Calu3 (cell line): ENCODE measurements at places on chromosomes 16 and 17. TPM values are rescaled to one million over a fixed set of nuclear protein-coding genes. Genes with fewer than 3 reads are reported as not detected.

FOXN1 gene
- not detected in 2 replicates for total RNA-seq

GRCh38 chr17:37255432-37255831 is 120.4 kb upstream of the C17orf78 start:
- H3K4me1 ChIP-seq: no peaks in the 10 kb centered on the region
- H3K36me3 ChIP-seq: peaks cover 56% of the 10 kb centered on the region
- H3K27ac ChIP-seq: no peak overlapping the region
- no peak for DNase-seq
- H3K4me3 ChIP-seq: no peak overlapping the region

GRCh38 chr16:86286991-86287663 is 223.2 kb upstream of the FOXF1 start:
- no peaks in the 10 kb centered on the region for H3K4me1 ChIP-seq
- H3K27me3 ChIP-seq: peaks cover 96% of the 10 kb centered on the region
- no peak overlapping the region for H3K4me3 ChIP-seq
- no peak for DNase-seq
- H3K27ac ChIP-seq: no peak overlapping the region
- H3K36me3 ChIP-seq: no peaks in the 10 kb centered on the region

MYO15A gene
- 0.38 and 0.76 TPM in 2 replicates for total RNA-seq

DNA sequence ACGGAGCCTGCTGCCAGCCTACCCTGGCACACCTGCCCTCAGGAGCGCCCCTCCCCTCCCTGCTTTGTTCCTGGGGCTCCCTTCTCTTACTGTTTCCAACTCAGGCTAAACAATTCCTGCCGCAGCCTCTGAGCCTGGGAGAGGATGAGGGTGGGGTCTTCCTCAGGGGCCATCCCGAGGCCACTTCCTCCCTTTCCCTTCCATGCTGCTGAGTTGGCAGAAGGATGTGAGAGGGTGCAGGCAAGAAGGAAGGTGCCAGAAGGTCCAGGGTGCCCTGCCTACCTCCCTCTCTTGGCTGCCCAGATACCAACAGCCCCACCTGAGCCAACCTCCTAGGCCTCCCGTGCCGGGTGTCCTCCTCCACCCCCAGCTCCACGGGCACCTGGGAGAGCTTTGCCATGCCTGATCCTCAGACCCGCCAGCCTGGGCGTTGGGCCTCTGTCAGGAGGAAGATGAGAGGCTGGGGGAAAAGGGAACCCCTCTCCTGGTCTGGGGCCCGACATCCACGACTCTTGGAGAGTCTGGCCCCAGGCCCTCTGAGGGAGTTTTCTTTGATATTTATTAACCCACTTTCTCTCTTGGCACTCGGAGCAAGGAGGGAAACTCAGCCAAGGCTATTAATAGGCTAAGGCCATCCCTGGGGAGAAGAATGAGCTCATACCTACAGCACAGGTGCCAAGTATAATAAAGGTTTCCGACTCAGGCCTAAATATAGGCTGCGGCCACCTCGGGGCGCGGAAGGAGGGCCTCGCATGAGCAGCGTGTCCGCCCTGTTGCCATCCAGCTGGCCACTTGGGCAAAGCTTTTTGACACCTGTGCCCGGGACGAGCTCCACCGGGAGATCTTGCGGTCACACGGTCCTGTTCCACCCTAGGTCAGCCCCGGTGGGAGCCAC is 232.0 kb downstream of the ENGASE start:
- DNase-seq: no peak
- H3K27ac ChIP-seq: no peak overlapping the region
- peaks cover 99% of the 10 kb centered on the region for H3K27me3 ChIP-seq

DNA sequence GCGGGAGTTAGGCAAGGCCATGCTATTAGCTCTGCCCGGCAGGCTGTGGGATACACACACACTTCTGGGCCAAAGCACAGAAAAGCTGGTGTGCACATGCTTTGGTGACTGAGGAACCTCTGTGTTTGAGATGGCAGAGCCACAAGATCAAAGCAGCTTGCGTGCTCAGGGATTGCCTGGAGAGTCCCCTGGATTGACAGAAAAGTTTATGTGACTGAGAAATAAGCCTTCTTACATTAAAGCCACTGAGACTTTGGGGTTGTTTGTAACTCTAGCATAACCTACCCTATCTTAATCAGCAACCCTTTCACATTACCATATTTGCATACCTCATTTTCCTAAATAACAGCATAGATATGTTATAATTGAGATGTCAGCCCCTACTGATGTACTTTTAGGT is 69.3 kb downstream of the MYO1D start:
- H3K4me3 ChIP-seq: no peak overlapping the region
- no peaks in the 10 kb centered on the region for H3K27me3 ChIP-seq
- peak overlapping the region; percentile 36 for H3K27ac ChIP-seq
- DNase-seq: no peak
- no peaks in the 10 kb centered on the region for H3K36me3 ChIP-seq

TLCD1 gene
- 44.9 and 49.3 TPM in 2 replicates for total RNA-seq

DNA sequence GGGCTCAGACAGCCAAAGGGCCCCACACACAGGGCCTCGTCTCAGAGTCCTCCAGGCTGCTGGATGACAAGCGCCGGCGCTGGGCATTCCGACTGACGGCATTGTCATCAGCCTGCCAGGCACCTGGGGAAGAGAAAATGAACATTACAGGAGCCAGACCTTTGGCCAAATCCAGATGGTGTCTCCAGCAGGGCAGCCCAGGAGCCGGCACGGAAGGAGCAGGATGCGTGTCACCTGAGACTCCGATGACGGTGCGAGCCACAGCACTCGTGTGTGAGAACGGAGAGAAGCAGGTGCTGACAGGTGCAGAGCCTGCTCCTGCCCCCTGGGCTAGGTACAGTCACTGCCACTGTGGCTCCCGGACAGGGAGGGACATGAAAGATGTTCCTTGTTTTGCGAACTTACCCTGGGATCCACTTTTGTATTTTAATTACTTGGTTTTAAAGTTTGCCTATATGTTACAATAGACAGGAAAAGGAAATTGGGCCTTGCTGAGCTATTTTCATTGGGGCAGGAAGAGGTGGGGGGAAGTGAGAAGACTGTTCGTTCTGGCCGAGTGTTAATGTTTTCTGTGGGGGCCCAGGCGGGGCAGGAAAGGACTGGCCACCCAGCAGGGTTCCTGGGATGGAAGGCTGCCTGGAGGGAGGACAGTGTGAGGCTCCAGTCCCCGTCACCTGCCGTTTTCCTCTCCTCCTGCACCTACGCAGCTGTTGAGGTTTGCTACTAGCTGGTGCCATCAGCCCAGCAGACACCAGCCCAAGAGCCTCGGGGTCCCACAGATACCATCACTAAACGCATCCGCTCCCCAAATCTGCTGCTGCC is 4.4 kb upstream of the FOXJ1 start:
- no peaks in the 10 kb centered on the region for H3K27me3 ChIP-seq
- H3K4me3 ChIP-seq: no peak overlapping the region
- no peaks in the 10 kb centered on the region for H3K4me1 ChIP-seq
- peaks cover 9% of the 10 kb centered on the region for H3K36me3 ChIP-seq
- no peak for DNase-seq

GRCh38 chr17:50168319-50168718 is 2.5 kb downstream of the SGCA start:
- peaks cover 48% of the 10 kb centered on the region for H3K27me3 ChIP-seq
- DNase-seq: no peak
- no peaks in the 10 kb centered on the region for H3K36me3 ChIP-seq
- no peak overlapping the region for H3K27ac ChIP-seq

NPIPB6 gene
- 2.5 and 2.6 TPM in 2 replicates for total RNA-seq

CCL17 gene
- not detected in 2 replicates for total RNA-seq

NHERF1 gene
- total RNA-seq: 114 and 143 TPM in 2 replicates

DNA sequence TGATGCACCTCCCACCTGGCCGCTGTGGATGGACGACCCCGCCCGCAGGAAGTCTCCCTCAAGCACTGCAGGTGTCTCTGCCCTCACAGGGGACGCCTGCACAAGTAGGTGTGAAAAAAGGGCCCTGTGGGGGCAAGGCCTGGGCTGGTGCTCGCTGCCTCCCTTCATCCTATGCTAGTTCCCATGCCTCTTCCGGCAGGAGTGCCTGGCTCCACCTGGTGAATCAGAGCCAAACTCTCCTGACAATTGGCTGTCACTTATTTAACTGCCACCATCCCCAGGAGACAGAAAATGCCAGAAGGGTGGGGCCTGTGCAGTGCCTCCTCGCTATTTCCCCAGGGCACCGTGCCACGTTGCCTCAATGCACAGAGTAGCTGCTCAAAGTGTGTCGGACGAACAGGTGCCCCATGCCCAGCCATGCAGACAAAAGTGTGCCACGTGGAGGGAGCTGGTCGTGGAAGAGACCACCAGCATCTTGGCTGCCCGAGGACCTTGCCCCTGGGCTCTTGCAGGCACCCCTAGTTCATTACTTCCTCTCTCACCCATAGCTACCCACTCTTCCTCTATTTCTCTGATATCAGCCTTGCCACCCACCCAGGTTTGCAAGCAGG is 170.7 kb downstream of the SEC14L1 start:
- H3K36me3 ChIP-seq: peaks cover 71% of the 10 kb centered on the region
- no peaks in the 10 kb centered on the region for H3K27me3 ChIP-seq
- peak overlapping the region; percentile 23 for H3K27ac ChIP-seq

TRPV3 gene
- total RNA-seq: 0.38 and 0.49 TPM in 2 replicates

- H3K27me3 ChIP-seq: no peaks in the 10 kb centered on the region
- DNase-seq: no peak
- peak overlapping the region; percentile 97 for H3K27ac ChIP-seq
- peaks cover 4% of the 10 kb centered on the region for H3K36me3 ChIP-seq
- peaks cover 43% of the 10 kb centered on the region for H3K4me1 ChIP-seq
- H3K4me3 ChIP-seq: peak overlapping the region; percentile 53
Observed at GRCh38 chr17:72684405-72685020, 408.0 kb downstream of the SLC39A11 start.

GRCh38 chr17:50943575-50943933 is 77.4 kb upstream of the TOB1 start:
- DNase-seq: no peak
- no peak overlapping the region for H3K27ac ChIP-seq
- H3K4me3 ChIP-seq: peak overlapping the region; percentile 68
- H3K4me1 ChIP-seq: peaks cover 48% of the 10 kb centered on the region
- peaks cover 18% of the 10 kb centered on the region for H3K36me3 ChIP-seq
- H3K27me3 ChIP-seq: no peaks in the 10 kb centered on the region

MT1M gene
- total RNA-seq: not detected in 2 replicates

DNA sequence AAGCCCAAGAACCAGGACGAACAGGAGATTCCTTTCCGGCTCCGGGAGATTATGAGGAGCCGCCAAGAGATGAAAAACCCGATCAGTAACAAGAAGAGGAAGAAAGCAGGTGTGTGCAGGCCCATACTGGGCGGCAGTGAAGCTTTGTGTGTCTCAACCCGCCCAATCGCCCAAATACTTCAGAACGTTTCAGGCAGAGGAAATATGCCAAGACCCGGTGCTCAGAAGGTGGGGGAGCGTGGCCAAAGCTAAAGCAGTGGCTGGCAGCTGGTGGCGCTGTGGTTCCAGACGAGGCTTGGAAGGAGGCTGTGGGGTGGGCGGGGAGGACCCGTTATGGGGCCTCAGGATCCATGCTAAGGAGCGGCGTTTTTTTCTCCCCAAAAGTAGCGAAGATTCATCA is 1.2 kb downstream of the CCDC137 start:
- DNase-seq: no peak
- H3K4me3 ChIP-seq: peak overlapping the region; percentile 82
- no peaks in the 10 kb centered on the region for H3K27me3 ChIP-seq
- H3K27ac ChIP-seq: peak overlapping the region; percentile 62
- peaks cover 74% of the 10 kb centered on the region for H3K36me3 ChIP-seq

- no peak overlapping the region for H3K4me3 ChIP-seq
- no peaks in the 10 kb centered on the region for H3K36me3 ChIP-seq
- H3K27ac ChIP-seq: no peak overlapping the region
- no peak for DNase-seq
- H3K27me3 ChIP-seq: no peaks in the 10 kb centered on the region
- H3K4me1 ChIP-seq: no peaks in the 10 kb centered on the region
Observed at GRCh38 chr17:75335315-75335714, 46.1 kb upstream of the SLC25A19 start.

DNA sequence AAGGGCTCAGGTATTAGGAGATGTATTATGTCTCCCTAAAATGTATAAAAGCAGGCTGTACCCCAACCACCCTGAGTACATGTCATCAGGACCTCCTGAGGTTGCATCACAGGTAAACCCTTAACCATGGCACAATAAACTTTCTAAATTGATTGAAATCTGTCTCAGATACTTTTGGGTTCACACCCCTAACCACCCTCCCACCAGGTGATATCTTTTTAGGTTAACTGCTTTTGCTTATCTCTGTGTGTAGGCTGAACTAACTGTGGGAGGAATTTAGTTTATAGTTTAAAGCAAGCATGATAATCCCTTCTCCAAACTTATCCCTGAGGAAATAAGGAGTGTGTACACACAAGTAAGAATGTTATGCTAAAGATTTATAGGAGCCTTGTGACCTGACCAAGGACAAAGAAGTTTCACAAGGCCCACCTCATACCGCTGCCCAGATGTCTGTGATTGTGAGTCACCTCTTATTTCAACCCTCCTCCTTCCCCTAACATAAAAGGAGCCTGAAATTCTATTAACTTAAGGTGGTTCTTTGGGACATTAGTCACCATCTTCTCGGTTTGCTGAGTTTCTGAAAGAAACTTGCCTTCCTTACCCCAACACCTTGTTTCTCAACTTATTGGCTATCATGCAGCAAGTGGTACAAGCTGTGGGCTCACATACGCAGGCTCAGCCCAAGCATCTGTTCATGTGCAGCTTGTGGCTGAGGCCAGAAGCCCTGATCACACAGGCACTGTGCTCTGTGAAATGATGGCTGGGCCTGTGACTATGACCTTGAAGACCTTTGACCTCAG is 11.3 kb downstream of the PRSS22 start:
- peak; percentile 60 for DNase-seq
- peak overlapping the region; percentile 84 for H3K27ac ChIP-seq
- H3K4me1 ChIP-seq: peaks cover 52% of the 10 kb centered on the region
- H3K27me3 ChIP-seq: no peaks in the 10 kb centered on the region
- peak overlapping the region; percentile 14 for H3K4me3 ChIP-seq

VPS9D1 gene
- total RNA-seq: 26.7 and 28.2 TPM in 2 replicates

DNA sequence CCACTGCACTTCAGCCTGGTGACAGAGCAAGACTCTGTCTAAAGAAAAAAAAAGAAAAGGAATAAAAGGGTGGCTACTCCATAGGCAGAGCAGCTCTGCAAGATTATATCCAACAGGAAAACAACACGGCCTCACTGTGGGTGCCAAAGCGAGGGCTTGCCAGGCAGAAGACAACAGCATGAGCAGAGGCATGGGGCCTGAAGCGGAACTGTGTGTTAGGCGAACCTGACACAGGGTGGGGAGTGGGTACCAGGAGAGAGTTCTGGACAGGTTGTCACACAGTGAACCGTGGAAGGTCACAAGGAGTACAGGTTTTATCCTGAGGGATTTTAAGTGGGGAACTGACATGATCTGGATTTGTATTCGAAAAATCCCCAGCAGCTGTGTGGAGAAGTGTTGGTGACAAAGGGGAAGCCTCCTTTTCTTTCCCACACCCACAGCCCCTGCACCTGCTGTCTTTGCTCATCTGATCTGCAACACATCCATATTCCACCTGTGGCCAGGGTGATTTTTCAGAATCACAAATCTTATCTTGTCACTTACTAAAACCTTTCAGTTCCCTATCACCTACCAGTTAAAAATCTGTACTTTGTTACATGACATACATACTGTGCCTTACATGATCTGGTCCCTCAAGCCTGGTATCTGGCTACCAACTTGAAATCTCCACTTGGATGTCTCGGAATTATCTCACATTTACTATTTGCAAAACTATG is 23.2 kb upstream of the ARHGAP17 start:
- H3K27ac ChIP-seq: no peak overlapping the region
- H3K4me1 ChIP-seq: no peaks in the 10 kb centered on the region
- DNase-seq: no peak

GRCh38 chr17:45753645-45754225 is 30.4 kb upstream of the CRHR1 start:
- H3K36me3 ChIP-seq: no peaks in the 10 kb centered on the region
- H3K4me3 ChIP-seq: no peak overlapping the region
- no peak for DNase-seq
- H3K27me3 ChIP-seq: peaks cover 100% of the 10 kb centered on the region
- H3K27ac ChIP-seq: no peak overlapping the region

- no peaks in the 10 kb centered on the region for H3K4me1 ChIP-seq
- H3K4me3 ChIP-seq: no peak overlapping the region
- H3K36me3 ChIP-seq: no peaks in the 10 kb centered on the region
- DNase-seq: no peak
Observed at GRCh38 chr17:73614256-73614655, 30.0 kb downstream of the SDK2 start.
